ENCODE measurements at places on chromosomes 6 and 20.
A peak's percentile ranks its signal among the peaks of the same experiment; 100 is the strongest.

- no peak for DNase-seq
- H3K36me3 ChIP-seq: no peaks in the 10 kb centered on the region
- no peak overlapping the region for H3K27ac ChIP-seq
Measured at GRCh38 chr6:150685860-150686259, 86.2 kb downstream of the PLEKHG1 start.

- no peaks in the 10 kb centered on the region for H3K4me1 ChIP-seq
- peaks cover 4% of the 10 kb centered on the region for H3K36me3 ChIP-seq
- no peak overlapping the region for H3K27ac ChIP-seq
- no peak for DNase-seq
Measured at GRCh38 chr20:48638546-48638945, 189.3 kb downstream of the PREX1 start.

- H3K4me1 ChIP-seq: no peaks in the 10 kb centered on the region
- H3K27ac ChIP-seq: peak overlapping the region; percentile 54
- no peak overlapping the region for H3K4me3 ChIP-seq
Measured at GRCh38 chr6:4879741-4880275, 103.6 kb downstream of the CDYL start.

DNA sequence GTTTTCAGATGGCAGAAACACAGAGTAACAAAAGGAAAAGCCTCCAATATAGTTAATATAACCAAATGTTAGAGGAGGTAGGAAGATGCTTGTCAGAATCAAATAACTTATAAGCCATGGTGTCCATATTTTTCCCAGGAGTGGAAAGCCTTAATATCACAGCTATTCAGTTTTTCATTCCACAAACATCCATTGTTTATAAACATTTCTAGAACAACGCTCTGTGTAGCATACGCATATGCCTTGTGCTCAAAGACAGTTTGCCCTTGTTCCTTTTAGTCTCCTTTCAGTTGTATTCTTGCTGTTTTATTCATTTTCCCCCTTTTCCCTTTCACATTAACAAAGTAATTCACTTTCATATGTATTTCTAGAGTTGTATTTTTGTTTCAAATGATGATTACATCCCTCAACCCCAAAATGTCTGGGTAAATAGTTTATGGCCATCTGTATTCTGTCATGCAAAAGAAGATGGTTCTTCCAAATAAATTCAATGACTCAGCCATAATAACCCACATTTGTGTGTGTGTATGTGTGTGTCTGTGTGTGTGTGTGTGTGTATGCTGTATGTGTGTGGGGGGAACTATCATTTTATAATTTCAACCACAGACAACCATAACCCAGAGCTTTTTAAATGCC is 455.7 kb upstream of the SOX4 start:
- H3K4me3 ChIP-seq: no peak overlapping the region
- H3K36me3 ChIP-seq: no peaks in the 10 kb centered on the region
- H3K27me3 ChIP-seq: no peaks in the 10 kb centered on the region
- no peaks in the 10 kb centered on the region for H3K4me1 ChIP-seq

GRCh38 chr6:98833307-98834059 is 891 bp upstream of the POU3F2 start:
- DNase-seq: no peak
- H3K4me3 ChIP-seq: peak overlapping the region; percentile 45
- H3K27ac ChIP-seq: no peak overlapping the region
- no peaks in the 10 kb centered on the region for H3K4me1 ChIP-seq
- H3K36me3 ChIP-seq: no peaks in the 10 kb centered on the region
- peaks cover 15% of the 10 kb centered on the region for H3K27me3 ChIP-seq

All from small intestine (tissue), 16 donors.